NCI-H1930 (cell line): ENCODE measurements at places on chromosomes 1 and 21.

- no peak for DNase-seq
Measured at GRCh38 chr1:178871551-178872320, 859 bp upstream of the ANGPTL1 start.

DNA sequence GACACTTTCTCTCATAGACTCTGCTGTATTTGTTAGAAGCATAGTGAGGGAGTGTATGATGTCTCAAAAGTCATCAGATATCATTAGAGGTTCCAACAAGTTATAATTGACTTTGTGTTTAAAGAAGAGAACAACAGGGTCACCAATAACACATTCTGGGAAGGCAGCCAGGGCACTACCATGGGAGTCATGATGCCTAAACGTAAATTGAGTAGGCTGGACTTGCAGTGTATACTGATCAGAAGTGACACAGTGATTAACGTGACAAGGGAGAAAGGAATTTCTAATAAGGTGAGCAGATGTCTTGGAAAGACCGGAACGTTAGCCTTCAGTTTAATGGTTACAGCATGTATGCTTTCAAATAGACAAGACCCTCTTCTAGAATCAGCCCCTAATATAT, 973.2 kb downstream of the NCAM2 start:
- no peak for DNase-seq

DNA sequence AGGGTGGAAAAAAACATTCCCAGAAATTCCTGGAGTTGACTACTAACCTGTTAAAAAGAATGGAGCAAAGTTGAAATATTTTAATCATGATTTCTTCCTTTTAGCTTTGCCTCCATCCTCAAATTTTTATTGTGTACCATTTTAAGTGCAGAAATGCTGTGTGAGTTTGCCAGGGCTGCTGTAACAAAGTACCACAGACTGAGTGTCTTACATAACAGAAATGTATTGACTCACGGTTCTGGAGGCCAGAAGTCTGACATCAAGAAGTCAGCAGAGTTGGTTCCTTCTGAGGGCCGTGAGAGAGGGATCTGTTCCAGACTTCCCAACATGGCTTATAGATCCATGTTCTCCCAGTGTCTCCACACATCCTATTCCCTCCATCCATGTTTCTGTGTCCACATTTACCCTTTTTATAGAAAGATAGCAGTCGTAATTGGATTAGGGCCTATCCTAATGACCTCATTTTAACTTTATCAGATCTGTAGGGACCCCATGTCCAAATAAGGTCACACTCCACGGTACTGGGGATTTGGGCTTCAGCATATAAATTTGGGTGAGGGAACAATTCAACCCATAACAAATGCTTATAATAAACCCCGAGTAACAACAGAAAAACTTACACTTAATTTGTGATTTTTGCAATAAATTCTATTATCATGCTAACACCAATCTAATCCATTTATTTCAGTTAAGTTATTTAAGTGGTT, 12.7 kb downstream of the SNX7 start:
- no peak for DNase-seq

- no peak for DNase-seq
Measured at GRCh38 chr1:22852144-22852655, 120.5 kb downstream of the LACTBL1 start.

GRCh38 chr1:64867266-64867665, 99.1 kb downstream of the JAK1 start:
- no peak for DNase-seq

DNA sequence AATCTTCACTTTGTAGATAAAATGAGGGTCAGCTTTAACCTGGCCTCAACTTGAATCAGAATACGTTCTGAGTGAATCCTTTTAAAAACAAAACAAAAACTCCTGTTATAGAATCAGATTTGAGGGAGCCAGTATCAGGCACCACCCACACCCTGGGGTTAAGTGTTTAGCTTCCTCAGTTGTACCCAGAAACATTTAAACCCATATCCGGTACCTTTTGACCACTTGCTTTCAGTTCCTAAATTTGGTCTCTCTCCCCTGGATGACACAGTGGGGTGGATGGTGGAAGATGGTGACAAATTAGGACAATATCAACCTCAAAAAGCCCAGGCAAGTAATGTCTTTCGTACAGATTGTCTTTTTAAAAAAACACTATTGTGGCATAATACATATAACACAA, 10.4 kb downstream of the KLHDC7A start:
- DNase-seq = no peak

DNA sequence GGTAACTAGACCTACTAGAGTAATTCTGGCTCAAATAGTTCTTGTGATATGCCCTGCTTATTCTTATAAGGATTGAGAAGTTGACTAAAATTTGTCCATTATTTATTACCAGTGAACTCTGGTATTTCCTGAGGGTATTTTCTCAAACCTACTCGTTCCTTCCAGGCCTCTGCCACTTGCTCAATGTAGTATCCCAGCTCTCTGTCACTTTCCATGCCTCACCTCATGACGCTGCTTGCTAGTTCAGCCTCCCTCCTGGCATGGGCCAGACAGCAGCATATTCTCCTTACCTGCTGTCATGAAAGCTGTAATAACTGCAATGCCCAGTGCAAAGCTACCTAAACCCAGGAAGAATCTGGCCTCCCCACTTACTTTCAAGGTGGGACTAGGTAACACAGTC, 602.9 kb upstream of the ADAMTS5 start:
- DNase-seq = no peak

GRCh38 chr1:201456499-201457309, 12.3 kb downstream of the PHLDA3 start:
- DNase-seq = no peak

DNA sequence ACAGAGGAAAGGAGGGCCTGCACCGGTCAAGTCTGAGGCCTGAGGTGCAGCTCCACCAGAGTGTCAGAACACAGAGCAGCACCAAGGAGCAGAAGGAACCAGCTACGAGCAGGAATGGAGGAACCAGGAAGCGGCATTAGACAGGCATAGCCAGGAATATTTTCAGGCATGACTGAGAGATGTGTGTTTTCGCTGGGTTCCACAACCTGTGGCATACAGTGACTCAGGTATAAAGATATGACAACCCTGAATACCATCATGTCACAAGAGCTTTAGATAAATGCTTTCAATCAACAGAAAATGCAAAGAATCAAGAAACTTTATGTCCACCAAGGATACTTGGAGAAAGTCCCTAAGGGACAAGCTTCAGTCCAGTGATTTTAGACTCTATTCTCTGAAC, 189.3 kb upstream of the NRIP1 start:
- DNase-seq = no peak

DNA sequence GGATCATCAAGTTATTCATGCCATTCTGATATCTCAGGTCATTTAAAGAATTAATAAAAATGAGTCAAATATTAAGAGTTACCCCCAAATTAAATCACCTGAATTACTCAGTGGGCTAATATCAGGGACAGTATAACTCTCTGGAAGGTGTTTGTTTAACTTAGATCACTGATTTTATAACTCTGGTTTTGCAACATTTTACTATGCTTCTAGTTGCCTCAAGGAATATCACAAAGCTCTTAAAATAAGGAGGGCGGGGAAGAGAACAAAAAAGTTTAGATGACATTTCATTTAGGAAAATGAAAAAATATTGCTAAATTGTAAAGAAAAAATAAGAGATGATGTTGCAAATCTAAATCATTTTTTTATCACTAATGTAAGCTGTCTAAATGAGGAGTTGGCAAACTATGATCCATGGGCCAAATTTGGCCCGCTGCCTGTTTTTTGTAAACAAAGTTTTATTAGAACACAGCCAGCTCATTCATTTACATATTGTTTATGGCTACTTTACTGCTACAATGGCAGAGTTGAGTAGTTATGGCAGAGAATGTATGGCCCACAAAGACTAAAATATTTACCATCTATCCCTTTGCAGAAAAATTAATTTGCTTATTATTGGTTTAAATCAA, 31.9 kb upstream of the SLC19A2 start:
- DNase-seq = no peak

- DNase-seq = no peak
Measured at GRCh38 chr1:229991104-229991513, 75.9 kb upstream of the GALNT2 start.

DNA sequence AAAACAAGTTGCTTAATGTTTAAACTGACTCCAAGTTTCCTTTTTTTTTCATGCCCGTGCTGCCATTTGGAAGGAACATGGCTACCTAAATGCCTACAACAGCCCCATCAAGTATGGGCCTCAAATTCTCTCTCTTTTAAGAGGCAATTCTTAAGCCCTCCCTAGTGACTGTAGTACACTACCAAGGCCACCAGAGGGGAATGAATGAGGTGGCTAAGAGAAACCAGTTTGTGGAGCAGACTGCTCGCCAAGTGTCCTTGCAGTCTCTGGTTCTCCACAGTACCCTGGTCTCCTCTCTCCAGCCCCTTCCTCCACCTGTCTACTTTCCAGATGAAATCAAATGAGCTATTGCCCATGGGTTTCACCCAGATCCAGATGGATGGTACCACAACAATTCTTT, 1809.6 kb downstream of the BRINP3 start:
- DNase-seq = no peak

- no peak for DNase-seq
Measured at GRCh38 chr1:94481473-94481933, 60.1 kb downstream of the F3 start.
